GM03348 (cell line): ENCODE measurements at places on chromosomes 16 and 17.

DNA sequence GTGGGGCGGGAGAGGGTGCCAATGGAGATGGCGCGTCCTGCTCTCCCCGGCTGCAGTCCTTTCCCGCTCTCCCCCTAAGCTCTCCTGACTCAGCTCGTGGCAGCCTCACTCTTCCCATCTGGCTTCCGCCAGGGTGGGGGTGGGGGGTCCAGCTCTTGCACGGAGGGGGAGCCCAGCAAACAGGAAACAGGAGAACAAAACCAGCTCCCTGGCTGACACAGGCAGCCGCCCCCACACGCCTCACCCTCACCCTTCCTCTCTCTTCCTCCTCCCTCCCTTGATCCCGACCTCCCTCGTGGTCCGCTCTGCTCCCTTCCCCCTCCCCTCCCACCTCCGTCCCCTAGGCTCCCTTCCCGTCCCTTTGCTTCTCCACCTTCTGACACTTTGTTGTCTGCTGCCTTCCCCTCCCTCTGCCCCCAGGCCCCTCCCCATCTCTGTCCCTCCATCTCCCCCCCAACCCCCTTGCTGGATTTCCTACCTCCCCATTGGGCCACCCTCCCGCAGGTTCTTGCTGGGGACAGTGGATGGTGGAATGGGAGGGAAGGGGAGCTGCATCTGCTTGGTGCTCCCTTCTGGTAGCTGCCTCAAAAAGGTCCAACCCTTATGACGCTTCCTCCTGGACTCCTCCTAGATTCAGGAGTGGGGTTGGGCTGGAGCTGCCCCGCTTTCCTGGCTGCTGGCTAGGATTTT is 23.7 kb downstream of the ARHGAP23 start:
- peak; percentile 92 for DNase-seq

DNA sequence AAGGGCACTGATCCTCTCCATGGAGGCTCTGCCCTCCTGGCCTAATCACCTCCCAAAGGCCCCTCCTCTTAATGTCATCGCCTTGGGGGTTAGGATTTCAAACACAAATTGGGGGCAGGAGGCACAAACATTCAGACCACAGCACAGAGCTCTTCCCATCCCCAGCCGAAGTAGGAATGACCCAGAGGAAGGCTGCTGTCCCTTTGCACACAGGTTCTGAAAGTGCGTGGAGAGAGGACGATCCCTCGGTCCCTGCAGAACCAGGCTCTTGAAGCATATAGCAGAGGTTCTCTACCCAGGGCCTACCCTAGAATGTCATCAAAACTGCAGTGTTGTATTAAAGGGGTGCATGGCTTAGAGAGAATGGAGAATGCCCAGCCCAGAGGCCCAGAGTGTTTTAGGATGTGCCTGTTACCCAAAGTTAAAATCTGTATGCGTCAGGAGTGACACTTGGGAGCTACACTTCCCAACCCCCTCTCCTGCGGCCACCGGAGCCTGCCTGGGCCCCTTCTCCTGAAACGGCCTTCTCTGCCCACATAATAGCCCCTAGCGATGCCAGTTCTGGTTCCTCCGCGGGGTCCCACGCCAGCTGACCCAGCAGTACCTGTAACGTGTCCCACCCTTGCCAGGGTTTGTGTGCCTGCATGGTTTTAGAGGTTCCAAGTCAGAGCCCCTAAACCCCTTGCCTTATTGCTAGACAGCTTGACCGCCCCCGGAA is 159.5 kb upstream of the CACNG5 start:
- no peak for DNase-seq

- peak; percentile 29 for DNase-seq
Measured at GRCh38 chr17:45783593-45784292, 377 bp upstream of the CRHR1 start.

DNA sequence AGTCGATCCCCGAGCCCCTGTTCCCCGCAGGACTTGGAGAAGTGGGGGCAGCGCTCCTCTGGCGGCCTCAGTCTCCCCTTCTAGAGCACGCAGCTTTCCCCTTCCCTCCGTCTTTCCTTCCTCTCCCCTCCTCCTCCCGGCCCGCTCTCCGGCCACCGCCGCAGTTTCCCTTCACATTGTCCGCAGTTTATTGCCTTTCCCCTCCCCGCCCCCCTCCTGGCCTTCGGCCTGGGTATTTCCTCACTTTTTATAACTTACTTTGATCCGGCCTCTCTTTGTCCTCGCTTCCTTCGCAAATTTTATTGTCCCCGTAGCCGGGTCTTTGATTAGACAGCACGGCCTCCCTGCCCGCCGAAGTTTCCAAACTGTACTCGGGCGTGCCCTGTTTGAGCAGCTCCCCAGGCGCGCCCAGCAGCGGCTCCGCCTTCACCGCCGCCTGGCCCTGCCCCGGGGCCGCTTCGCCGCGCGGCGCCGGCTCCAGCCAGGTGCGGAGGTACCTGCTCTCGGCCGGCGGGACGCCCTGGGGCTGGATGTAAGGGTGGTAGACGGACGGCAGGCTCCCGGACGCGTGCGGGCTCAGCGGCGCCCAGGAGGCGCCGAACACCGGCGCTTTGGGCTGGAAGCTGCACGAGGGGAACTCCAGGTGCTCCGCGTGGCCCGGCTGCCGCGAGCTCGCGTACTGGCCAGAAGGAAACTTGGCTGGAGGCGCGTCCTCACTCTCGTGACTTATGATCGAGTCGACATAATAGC is 488 bp downstream of the HOXB9 start:
- peak; percentile 82 for DNase-seq

- DNase-seq: no peak
Measured at GRCh38 chr16:67302970-67303369, 23.6 kb downstream of the KCTD19 start.

GRCh38 chr17:82902972-82903874 is 63.4 kb upstream of the ZNF750 start:
- no peak for DNase-seq

DNA sequence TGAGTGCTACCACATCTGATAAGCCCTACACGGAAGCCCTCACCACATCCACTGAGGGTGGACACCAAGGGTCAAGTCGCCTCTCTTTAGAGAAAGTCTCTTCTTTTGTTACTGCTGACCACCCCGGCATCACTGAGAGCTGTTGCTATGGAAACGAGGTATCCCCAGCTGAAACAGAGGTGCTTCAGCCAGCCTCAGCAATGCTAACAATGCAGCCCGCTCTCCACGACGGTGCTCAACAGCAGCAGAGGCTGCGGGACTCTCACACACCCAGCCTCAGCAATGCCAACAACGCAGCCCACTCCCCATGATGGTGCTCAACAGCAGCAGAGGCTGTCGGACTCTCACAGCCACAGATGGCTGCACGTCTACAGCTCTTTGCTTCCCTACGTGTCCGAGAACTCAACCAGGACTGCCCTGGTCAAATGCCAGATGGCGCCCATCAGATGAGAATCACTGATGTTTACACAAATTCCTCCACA is 41.4 kb downstream of the VPS53 start:
- no peak for DNase-seq

- DNase-seq: no peak
Measured at GRCh38 chr17:67605256-67605912, 112.4 kb upstream of the NOL11 start.
